Activated naive CD8-positive, alpha-beta T cell treated with anti-CD3 and anti-CD28 coated beads, Interleukin-2, amount 10 ng/mL, durations not matched to agents 7 days and 5 days (primary cell): ENCODE measurements at places on chromosomes 7 and 10. TPM values are rescaled to one million over a fixed set of nuclear protein-coding genes. Genes with fewer than 3 reads are reported as not detected.
A peak's percentile ranks its signal among the peaks of the same experiment; 100 is the strongest.

Gene PAX4
- total RNA-seq, result not detected

Gene VSTM2A
- total RNA-seq, result not detected

Gene XRCC2
- 9.6 TPM for total RNA-seq

DNA sequence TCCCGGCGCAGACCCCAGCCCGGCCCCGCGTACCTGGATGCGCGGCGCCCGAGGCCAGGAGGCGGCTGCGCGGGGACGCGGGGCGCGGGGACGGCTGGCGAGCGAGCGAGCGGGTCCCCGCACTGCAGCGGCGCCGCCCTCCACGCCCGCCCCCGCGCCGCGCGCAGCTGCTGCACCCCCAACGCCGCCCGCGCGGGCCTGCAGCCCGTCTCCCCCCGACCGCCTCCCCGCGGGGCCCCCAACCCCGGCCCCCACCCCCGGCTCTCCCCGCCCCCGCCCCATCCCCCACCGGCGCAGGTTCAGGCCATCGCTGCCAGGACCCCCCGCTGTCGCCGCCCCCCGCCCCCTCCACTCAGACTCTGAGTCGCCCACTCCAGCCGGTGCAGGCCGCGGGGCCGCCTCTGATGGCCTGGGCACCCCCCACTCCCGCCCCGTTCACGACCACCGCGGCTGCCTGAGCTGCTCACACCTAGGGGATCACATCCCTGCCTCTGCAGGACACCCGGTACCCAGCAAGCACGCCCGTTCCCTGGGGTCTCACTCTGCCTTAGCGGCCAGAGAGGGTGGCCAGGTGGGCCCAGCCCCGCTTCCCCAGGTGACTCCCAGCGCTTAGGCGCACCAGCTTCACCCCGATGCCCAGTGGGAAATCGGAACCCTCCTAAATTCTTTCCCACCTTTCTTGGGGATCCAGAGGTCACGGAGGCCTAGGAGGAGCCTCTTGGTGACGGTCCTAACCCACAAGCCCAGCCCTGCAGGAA is 13.9 kb upstream of the DNAAF5 start:
- H3K4me1 ChIP-seq, result peaks cover 9% of the 10 kb centered on the region
- H3K27me3 ChIP-seq, result no peaks in the 10 kb centered on the region
- H3K4me3 ChIP-seq, result peak overlapping the region; percentile 59
- DNase-seq, result peak; percentile 51

- no peak overlapping the region for H3K27ac ChIP-seq
- H3K4me1 ChIP-seq, result no peaks in the 10 kb centered on the region
- DNase-seq, result no peak
- H3K27me3 ChIP-seq, result no peaks in the 10 kb centered on the region
- no peak overlapping the region for H3K4me3 ChIP-seq
Observed at GRCh38 chr10:124827474-124827873, 25.9 kb downstream of the ABRAXAS2 start.

- no peaks in the 10 kb centered on the region for H3K4me1 ChIP-seq
- H3K27ac ChIP-seq, result no peak overlapping the region
- H3K4me3 ChIP-seq, result no peak overlapping the region
- peaks cover 2% of the 10 kb centered on the region for H3K27me3 ChIP-seq
- DNase-seq, result no peak
Observed at GRCh38 chr10:97574374-97575126, 2.0 kb downstream of the ANKRD2 start.
